ENCODE measurements at places on chromosomes 5 and 9.

DNA sequence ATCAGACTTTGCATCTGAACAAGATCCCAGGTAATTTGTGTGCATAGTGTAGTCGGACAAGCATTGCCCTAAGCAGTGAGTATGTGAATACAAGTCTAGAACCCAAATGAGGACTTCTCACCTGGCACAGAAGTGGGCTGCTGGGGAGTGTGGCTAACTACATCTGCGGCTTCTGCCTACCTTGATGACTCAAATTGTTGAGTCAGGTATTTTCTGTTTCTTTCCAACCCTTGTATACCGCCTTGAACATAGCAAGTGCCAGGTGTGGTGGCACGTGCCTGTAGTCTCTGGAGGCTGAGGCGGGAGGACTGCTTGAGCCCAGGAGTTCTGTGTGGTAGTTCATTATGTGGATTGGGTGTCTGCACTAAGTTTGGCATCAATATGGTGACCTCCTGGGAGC lies 7.9 kb upstream of the JADE2 start:
- no peak for DNase-seq

GRCh38 chr5:135715267-135716055 lies 119.0 kb upstream of the SLC25A48 start:
- DNase-seq: no peak

- DNase-seq: no peak
Measured at GRCh38 chr9:116656977-116657376, 30.1 kb upstream of the TRIM32 start.

GRCh38 chr5:156366521-156366920 lies 39.6 kb downstream of the SGCD start:
- DNase-seq: no peak

GRCh38 chr5:133844836-133845235 lies 123.6 kb downstream of the C5orf15 start:
- no peak for DNase-seq

DNA sequence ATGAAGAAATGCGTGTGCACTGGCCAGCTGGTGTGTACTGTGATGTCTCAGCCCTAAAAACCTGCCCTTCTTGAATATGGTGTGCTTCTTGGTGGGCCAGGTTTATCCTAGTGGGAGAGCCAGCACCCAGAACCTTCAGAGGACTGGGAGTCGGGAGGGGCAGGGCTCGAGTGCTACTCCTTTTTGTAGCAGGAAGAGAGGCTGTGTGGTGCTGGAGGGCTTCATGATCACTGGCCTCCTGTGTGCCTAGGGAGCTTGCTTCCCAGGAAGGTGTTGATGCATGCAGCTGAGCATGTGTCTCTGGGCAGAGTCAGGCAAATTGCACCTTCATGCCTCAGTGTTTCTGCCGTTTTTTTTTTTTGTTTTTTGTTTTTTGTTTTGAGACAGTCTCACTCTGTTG lies 20.0 kb downstream of the PHF2 start:
- peak; percentile 18 for DNase-seq

- no peak for DNase-seq
Measured at GRCh38 chr5:169127431-169127830, 173.5 kb downstream of the SLIT3 start.

GRCh38 chr5:10741661-10742060 lies 19.4 kb downstream of the DAP start:
- DNase-seq: no peak

GRCh38 chr5:151492729-151493128 lies 45.3 kb downstream of the SLC36A1 start:
- DNase-seq: no peak

DNA sequence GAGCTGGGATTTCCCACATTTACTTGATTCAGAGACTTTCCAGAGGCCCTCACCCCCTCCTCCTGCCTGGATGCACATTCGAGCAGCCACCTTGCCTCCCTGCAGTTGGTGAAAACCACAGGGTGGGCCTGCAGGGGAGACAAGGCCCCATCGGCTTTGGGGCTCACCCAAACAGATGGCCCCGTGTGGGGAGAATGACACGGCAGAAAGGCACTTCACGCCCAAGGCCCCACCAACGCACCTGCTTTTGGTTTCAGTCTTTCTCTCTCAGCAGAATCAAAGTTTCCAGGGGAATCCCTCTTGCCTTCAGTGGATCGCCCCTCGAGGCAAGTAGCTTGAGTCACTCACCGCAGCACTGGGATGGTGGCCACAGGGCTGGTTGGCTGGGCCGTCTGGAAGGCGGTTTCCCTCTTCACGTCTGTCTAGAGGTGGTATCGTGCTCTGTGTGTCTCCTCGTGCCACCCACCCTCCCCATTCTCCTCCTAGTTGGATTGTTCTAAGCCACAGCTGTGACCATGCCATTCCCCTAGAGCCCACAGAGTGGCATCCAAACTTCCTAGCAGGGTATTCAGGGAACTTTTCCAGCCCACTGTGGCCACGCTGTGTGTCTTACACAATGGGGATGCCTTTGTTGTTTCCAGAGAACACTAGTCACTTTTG lies 31.8 kb downstream of the SEC61B start:
- peak; percentile 50 for DNase-seq

- DNase-seq: no peak
Measured at GRCh38 chr9:69357030-69357775, 32.2 kb downstream of the ENTREP1 start.

- DNase-seq: no peak
Measured at GRCh38 chr9:33236571-33236970, 3.4 kb upstream of the SPINK4 start.

DNA sequence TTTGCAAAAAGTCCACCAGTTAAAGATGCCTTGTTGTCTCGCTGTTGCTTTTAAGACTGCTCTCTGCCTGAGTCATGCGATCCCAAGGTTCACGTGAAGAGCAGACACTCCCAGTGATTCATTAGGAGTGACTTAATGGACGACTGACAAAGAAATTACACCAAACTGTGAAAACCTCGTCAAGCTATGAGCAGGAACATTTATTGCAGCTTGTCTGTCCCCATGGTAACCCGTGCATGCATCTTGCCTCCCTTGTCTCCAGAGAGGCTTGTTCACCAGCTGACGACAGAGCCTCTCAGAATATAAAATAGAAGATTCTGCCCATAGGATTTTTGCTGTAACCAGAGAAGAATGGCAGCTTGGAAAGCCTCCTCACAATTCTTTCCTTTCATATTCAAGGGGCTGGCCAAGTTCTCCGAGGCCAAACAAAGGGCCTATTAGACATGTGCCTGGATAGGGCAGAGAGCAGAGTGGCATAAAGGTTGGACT lies 352.7 kb downstream of the SPOCK1 start:
- DNase-seq: peak; percentile 81

DNA sequence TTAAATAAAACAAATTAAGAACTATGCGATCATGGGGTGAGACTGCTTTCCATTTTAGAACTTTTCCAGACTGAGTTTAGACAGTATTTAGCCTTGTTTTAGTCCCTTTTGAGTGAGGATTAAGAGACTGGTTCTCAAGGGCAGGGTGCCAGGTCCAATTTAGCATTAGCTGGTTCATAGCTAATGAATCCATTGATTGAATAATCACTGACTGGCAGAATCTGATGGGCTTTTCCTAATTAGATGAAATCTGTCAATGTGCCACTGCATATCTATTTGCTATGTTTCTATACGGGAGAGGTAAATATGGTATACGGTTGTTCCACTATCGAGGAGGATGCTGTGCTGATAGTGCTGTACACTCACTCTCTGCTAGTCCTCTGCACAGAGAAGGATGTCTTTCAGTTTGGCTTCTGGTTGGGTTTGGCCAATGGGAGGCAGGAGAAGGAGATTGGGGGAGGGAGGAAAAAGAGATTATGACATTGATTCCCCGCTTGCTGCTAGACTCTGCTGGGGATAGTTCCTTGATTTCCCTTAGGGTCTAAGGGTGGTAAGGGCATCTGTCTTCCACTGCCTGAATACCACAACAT lies 496.6 kb downstream of the CTNND2 start:
- no peak for DNase-seq

- no peak for DNase-seq
Measured at GRCh38 chr9:113640418-113640817, 176.9 kb downstream of the RGS3 start.

DNA sequence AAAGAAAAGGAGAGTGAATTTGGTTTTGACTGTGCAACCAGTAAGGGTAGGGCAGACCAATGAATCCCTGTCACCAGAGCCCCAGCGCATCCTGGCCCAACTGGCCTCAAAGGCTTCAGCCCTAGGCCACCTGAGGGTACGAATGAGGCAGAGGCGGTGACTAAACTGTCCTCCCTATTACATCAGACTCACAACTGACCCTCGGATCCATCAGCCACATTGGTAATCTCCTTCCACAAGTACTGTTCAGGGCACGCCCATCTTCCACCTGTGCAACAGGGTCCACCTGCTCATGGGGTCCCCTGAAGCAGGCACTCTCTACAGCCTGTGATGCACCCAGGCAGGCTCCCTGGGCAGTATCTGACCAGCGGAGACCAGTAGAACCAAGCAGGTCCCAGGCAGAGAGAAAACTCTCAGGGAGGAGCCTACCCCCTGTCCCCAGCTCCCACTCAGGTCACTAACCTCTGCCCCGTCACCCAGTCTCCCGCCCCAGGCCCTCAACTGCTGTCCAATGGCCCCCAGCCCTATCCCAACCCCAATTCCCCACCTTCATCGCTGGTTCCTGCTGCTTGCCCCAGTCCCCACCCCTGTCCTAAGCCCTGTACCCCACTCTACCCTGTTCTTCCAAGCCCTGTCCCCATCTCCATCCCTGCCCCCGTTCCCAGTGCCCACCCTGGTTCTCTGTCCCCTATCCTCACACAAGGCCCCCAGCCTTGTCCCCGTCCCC lies 904 bp downstream of the EDF1 start:
- DNase-seq: no peak

- no peak for DNase-seq
Measured at GRCh38 chr5:72720205-72720604, 96.3 kb upstream of the TNPO1 start.

DNA sequence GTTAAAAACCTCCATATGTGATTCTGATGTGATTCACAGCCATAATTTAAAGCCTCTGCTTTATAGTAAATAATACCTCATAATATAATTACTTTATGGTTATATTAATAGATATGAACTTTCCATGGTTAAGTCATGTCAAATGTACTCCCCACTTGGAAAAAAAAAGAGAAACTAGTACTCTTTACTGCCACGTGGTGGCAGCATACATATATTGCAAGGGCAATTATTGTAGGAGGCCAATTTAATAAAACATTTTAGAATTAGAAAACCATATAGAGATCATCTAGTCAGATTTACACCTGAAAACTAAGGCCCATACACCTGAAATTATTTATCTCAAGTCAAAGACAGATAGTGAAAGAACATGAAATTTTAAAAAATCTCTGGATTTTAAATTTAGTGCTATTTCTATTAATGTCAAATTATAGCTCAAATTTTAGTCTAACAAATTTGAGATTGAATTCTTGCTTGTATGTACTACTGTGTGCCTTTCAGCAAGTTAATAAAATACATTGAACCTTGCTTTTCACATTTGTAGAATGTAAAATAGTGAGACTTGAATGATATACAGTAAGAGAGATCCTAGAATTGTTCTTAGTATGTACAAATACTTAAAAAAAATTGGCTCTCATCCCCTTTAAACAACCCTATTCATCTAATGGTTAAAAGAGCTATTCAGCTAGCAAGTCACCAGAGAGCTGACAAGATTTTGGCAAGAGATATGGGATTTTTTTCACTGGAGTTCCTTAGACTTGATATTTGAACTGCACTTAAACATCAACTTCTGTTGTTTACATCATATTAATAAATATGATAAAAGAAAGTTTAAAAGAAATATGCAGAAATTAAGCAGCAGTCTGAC lies 603.8 kb downstream of the TLE4 start:
- DNase-seq: peak; percentile 35

DNA sequence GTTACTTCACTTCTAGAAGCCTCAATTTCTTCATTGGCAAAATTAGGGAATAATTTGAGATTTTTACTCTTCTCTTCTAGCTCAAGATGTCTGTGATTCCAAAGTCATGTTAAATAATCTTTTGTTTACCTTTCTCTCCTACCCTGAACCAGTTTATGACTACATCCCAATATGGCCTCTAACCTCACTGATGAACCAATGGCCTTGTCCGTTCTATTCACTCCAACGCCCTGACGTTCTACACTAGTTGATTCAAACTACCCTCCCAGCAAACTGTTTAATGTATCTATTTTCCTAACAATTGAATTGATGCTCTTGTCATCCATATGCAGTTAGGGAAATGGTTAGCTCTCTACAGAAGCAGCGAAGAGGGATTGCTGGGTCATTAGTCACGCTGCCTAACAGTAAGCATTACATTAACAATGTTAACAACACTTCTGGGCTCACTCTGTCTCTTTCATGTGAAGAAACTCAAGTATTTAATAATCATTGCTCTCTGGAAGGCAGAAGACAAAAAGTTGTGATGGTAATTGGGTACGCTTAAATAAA lies 38.0 kb downstream of the RAPGEF1 start:
- DNase-seq: peak; percentile 55

GRCh38 chr5:143206196-143207053 lies 197.1 kb downstream of the NR3C1 start:
- DNase-seq: no peak

- no peak for DNase-seq
Measured at GRCh38 chr9:94630833-94631232, 8.5 kb downstream of the FBP1 start.

DNA sequence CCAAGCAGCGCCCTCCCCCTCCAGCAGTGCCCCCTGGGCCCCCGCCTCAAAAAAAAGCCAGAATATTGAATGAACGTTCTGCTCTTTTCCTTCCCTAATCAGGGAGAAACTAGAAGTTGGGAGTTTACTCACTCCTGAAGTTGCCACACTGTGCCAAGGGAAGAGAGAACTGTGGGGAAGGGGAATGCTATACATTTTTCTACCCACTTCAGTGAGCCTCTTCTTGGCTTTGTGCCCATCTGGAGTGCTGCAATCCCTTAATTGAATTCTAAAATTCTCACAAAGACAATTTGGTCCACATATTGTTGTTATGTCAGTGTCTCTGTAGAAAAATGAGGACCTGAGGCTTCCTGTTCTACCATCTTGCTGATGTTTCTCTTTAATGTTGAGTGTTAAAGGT lies 443.7 kb downstream of the DIRAS2 start:
- no peak for DNase-seq

- DNase-seq: no peak
Measured at GRCh38 chr5:88262116-88262515, 6.5 kb downstream of the TMEM161B start.

DNA sequence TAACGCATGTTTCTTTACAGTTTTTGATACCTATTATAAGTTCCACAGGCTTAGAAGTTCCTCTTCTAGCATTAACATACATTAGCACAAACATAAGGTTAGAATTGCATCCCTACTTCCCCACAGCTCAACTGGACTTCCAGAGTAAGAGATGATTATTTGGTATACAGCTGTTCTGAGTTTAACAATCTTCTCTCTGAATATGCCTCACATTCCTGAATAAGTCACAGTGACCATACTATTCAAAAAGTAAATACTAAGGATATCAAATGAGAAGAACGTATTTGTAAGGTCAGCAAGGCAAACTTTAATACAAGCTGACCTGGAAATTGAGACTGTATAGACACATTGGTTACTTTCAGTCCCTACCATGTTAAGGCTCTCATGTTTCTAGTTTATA lies 21.3 kb downstream of the NR6A1 start:
- DNase-seq: peak; percentile 33

DNA sequence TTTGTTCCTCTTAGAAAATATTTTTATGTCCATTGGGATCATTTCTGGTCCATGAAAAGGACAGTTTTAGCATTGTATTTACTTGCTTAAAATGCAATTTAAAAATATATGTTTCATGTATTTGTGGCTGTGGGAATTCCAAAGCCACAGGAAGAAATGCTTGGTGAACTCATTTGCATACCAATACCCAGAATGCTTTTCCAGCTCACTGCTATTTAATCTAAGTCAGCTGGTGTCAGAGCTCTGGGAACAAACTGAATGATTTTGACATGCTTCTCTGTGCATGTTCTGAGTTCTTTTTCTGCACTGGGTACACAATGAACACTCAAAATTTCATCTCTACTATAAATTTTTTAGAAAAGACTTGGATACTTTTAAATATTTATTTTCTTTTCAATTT lies 482.8 kb upstream of the ARRDC3 start:
- no peak for DNase-seq
